Sciatic nerve (tissue), 2 donors: ENCODE measurements at places on chromosomes 1 and 21.

DNA sequence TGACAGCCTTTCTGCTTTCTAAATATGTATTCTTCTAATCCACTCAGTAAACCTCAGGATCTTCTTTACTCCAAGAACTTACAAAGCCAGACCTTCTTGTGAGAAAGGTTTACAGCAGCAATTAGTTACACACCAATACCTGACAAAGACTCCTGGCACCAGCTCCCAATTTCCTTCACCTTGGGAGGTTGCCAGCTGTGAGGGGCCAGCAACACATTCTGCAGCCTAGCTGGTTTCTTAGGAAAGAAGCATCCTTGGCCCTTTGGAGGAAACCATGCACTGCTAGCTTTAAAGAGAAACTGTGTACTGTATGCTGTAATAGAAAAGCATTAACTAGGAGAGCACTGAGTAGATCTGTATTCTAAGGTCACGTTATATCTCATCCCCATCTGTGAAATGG is 10.8 kb downstream of the FYB2 start:
- no peak for DNase-seq

DNA sequence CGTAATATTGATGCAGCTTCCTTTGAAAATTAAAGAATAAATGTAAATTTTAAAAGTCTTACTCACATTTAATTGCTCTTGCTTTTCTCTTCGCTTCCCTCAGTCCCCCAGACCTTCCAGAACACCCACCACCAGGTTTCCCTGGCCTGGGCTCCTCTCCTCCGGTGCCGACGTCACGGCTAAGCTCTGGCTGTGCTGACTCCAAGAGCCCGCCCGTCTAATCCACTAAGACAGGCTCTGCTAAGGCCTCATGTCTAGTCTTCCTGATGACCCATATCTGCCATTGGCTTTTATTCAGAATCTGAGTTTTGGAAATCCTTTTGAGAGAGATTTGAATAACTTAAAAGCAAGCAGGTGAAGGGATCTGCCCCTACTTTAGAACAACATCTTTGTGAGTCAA is 53.9 kb upstream of the NADK start:
- DNase-seq, result no peak

DNA sequence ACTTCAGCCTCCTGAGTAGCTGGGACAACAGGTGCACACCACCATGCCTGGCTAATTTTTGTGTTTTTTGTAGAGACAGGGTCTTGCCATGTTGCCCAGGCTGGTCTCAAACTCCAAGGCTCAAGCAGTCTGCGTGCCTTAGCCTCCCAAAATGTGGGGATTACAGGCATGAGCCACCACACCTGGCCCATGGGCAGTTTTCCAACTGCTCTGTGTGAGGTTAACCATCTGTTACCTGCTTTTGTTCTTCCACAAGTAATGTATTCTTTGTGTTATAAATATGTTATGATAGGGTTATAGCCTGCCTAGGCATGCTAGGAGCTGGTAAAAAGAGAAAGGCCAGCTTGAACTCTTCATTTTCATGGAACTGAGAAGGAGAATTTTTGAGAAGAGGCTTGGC is 30.7 kb downstream of the TUFT1 start:
- DNase-seq, result no peak

- DNase-seq, result no peak
Observed at GRCh38 chr1:183370399-183371058, 47.7 kb downstream of the NMNAT2 start.
